Hematopoietic multipotent progenitor cell (in vitro differentiated cells): ENCODE measurements at places on chromosomes 6 and 20. TPM values are rescaled to one million over a fixed set of nuclear protein-coding genes. Genes with fewer than 3 reads are reported as not detected.
A peak's percentile ranks its signal among the peaks of the same experiment; 100 is the strongest.

- no peak for DNase-seq
These were observed 18.7 kb downstream of the CRISP1 start for GRCh38 chr6:49847673-49848072.

VNN1 gene
- 2.2 TPM for total RNA-seq

GSTA2 gene
- total RNA-seq = not detected

DNA sequence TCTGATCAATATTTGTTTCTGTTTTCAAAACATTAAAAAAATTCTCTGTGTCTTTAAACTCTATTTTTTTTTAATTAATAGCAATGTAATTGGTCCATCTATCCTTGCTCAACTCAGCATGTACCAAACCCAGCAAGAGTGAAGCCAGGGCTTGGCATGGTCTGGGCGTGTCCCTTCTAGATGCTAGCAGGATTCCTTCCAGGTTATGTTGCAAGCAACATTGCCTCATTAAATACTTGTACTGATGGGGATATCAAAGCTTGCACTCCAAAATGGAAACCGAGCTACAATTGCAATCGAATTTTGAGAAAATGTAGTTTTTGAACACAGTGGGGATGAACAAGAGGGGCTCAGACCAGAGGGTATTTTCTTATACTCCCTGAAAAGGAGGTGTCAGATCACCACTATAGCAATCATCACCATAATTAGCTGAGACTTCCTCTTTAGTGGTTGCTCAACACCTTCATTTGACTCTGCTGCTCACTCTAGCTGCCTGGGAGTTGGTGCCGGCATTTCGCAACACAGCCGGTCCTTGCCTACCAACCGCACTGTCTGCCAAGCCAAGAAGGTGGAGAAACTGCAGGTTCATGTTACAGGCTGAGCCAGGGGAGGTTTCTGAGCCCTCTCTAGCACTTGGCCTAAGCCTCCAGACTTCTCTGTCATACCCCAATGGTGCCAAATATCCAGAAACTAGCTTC is 67.8 kb upstream of the RALGAPA2 start:
- peak; percentile 93 for DNase-seq

DNA sequence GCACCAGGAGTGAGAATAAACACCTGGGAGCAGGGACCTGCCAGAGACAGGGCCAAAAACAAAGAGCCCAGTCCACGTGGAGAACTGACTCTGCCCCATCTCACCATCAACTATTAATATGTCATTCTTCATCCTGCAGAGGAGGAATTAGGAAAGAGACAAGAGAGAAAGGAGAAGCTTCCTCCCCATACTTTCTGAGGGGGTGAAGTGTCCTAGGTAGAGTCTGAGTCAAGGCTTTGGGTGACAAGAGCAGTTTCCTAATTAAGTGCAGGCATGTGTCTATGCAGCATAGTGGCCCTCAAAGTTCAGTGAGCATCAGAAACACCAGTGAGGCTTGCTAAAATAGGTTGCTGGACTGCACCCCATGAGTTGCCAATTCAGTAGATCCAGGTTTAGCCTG is 40.7 kb upstream of the BMP2 start:
- DNase-seq = no peak

GRCh38 chr6:5761370-5761769 is 245.4 kb downstream of the NRN1 start:
- DNase-seq = no peak

DNA sequence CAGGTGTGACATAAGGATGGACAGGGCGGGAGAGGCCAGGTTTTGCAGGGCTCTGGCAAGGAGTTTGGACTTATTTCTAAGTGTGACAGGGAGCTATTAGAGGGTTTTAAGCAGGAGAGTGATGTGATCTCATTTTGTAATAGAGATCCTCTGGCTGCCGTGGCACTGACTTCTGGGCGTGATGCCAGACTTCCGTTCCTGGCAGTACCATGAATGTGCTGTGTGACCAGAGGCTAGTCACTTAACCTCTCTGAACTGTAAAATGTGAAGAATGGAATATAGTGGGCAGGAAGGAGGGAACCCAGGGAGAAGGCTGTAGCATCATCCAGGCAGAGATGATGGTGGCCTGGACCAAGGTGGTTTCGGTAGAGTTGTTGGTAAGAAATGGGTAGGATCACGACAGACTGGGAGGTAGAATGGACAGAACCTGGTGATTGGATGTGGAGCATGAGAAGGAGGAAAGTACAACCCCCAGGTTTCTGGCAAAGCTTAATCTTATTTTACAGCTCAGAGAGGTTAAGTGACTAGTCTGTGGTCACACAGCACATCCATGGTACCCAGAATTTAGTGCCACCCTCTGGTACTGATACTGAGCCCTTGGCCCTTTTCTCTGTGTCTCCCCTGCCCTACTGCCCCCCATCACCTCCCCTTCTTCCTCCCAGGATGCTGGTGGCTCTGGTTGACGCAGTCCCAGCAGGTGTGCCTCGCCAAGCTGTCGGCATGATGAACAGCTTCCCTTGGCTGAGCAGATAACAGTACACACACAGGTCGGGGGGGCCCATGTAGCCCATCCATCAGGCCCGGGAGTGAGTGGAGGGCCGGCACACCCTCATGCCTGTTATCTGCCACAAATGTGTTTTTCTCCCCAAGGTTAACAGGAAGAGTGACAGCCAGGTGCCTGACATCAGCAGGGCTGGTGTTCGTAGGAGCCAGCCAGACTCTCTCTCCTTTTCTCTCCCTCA is 52.9 kb upstream of the CTNNBL1 start:
- no peak for DNase-seq

DNA sequence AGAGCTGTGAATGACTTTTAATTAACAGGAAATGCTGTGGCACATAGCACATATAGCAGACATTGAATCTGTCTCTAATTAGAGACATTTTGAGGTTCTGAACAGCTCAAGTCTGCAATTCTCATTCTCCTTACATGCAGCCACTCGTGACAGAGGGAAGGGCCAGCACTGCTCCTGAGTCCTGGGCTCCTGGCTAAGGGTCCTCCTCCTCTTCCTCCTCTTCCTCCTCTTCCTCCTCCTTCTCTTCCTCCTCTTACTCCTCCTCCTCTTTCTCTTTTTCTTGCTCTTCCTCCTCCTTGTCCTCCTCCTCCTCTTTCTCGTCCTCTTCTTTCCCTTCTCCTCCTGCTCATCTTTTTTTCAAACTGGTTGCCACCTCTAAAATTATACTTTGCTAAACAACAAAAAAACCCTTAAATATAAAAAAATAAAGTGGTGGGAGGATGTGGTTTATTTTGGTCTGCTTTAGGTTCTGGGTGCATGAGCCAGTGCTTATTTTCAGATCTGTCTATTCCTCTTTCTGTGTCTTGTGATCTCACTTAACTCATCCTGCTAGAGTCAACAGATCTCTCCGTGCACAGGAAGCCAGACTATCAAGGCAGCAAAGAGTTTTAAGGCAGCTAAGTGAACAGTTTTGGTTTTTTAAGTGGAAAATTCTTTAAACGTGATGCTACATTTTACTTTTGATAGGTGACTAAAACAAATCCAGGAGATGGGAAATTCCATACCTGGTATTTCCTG is 159.3 kb downstream of the CD83 start:
- DNase-seq = no peak

GRCh38 chr6:52435345-52435744 is 15.2 kb downstream of the EFHC1 start:
- DNase-seq = no peak

SPATS1 gene
- not detected for total RNA-seq

DNA sequence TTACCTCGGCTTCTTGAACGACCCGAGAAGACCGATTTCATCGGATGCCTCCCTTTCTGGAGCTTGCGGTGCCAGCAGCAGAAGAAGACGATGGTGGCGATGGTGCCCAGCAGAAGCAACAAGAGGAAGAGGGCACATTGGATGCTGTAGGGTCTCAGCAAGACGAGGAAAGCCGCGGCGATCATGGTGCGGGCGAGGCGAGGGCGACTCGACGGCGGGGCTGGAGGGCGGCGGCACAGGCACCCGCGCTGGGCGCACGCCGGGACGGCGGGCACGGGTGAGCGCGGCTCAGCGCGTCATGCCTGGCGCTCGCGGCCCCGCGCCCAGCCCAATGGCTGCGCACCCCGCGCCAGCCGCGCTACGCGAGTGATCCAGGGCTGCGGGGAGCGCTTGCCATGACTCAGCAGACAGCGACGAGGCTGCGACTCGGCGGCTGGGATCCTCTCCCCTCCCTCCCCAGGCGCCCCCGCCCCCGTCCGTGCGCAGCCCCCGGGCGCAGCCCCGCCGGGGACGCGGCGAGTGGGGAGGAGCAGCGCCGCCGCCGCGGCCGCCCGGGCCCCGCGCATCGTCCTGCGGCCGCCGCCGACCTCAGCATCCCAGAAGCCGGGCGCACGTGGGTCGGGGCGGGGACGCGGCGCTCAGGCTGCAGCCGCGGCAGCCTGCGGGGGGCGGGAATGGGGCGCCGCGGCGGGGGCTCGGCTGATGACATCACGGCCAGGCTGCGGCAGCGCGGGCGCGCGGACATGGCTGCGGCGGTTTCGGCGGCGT is at the start of gene BEND6:
Gene BEND6, plus strand, starts transcription at position 705 of the 768 bp plus-strand sequence. CDS start 26,704 bp downstream, outside the sequence.
- peak; percentile 79 for DNase-seq

GRCh38 chr6:7916959-7917358 is 6.4 kb upstream of the TXNDC5 start:
- no peak for DNase-seq

- no peak for DNase-seq
These were observed 230.9 kb downstream of the TTLL2 start for GRCh38 chr6:167555836-167556235.

GRCh38 chr20:32119734-32120133 is 10.2 kb downstream of the TM9SF4 start:
- DNase-seq = no peak

- DNase-seq = no peak
These were observed 10.2 kb upstream of the DEFB113 start for GRCh38 chr6:49979584-49979983.

DNA sequence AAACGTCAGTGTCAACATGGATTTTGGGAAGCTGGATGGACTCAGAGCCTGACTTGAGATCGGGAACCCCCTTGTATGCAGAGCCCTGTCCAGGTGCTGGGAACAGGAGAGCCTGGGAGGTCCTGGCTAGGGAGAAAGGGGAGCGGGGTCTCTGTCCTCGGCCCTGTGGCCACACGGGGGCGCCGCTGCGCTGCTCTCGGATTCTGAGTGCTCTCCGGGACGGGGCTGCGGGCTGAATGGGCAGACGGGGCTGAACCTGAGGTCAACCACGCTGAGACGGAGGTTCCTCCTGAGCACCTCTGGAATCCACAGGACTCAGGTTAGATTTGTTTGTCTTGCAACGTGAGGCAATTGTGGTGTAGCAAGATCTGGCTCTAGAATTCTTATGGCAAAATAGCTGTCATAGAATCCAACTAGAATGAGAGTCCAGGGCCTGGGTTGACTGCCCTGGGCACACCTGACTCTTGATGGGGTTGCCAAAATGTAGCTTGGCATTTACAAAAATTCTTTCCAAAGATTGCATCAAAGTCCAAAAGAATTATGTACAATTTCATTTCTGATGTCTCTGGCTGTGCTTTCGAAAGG is 20.6 kb upstream of the HLA-F start:
- peak; percentile 69 for DNase-seq

- no peak for DNase-seq
These were observed 38.1 kb downstream of the B4GALT5 start for GRCh38 chr20:49675368-49676151.
